Activated naive CD8-positive, alpha-beta T cell treated with anti-CD3 and anti-CD28 coated beads for 36 hours (primary cell): ENCODE measurements at places on chromosomes 7 and 10.

- no peaks in the 10 kb centered on the region for H3K27me3 ChIP-seq
- no peak for DNase-seq
- peaks cover 11% of the 10 kb centered on the region for H3K4me1 ChIP-seq
- H3K27ac ChIP-seq: no peak overlapping the region
- H3K36me3 ChIP-seq: no peaks in the 10 kb centered on the region
Observed at GRCh38 chr10:78577712-78578111, 491.1 kb upstream of the ZMIZ1 start.

DNA sequence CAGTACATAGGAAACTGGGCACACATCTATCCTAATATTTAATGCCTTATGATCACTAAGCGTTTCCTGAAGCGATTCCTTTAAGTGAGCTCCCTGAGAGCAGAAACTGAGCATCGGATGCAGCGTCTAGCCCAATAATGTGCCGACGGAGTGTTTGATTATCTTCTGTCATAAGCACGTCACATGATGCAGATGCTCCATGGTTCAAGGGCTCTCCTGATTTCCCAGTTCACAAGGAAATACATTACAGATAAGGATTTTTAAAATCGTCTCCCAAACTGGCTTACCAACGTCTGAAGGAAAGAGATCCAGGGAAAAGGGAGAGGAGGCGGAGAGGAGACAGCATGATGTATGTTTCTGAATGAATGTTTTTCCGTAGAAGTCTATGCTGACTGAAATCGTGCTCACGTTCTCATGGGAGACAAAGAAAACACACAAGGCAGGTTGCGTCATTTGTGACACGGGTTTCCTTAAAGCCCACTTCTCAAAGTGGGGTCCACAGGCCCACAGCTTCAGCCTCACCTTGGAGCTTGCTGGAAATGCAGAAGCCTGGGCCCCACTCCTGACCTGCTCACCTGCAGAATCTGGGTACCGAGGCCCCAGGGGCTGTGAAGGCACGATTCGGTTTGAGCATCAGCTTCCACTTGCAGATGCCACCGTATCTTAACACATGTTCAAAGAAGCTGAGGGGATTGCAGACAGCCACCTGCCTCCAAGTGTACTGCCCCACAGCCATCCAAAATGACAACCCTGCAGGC is 21.5 kb upstream of the INSIG1 start:
- no peak overlapping the region for H3K4me3 ChIP-seq
- no peaks in the 10 kb centered on the region for H3K36me3 ChIP-seq
- no peak overlapping the region for H3K27ac ChIP-seq
- no peaks in the 10 kb centered on the region for H3K4me1 ChIP-seq
- H3K27me3 ChIP-seq: peaks cover 14% of the 10 kb centered on the region

GRCh38 chr10:104521901-104522694 is 119.0 kb upstream of the SORCS3 start:
- H3K36me3 ChIP-seq: no peaks in the 10 kb centered on the region
- no peak overlapping the region for H3K4me3 ChIP-seq
- DNase-seq: no peak
- H3K4me1 ChIP-seq: no peaks in the 10 kb centered on the region
- no peak overlapping the region for H3K27ac ChIP-seq

GRCh38 chr7:80650030-80650429 is 11.6 kb downstream of the CD36 start:
- no peak overlapping the region for H3K4me3 ChIP-seq
- no peak overlapping the region for H3K27ac ChIP-seq
- H3K4me1 ChIP-seq: no peaks in the 10 kb centered on the region
- H3K27me3 ChIP-seq: no peaks in the 10 kb centered on the region
- H3K36me3 ChIP-seq: no peaks in the 10 kb centered on the region

- peaks cover 13% of the 10 kb centered on the region for H3K4me1 ChIP-seq
- H3K27me3 ChIP-seq: no peaks in the 10 kb centered on the region
- H3K4me3 ChIP-seq: no peak overlapping the region
- no peak for DNase-seq
- H3K36me3 ChIP-seq: no peaks in the 10 kb centered on the region
Observed at GRCh38 chr10:100970914-100971811, 1.9 kb downstream of the SEMA4G start.
